ENCODE measurements at places on chromosomes 5 and 9.

DNA sequence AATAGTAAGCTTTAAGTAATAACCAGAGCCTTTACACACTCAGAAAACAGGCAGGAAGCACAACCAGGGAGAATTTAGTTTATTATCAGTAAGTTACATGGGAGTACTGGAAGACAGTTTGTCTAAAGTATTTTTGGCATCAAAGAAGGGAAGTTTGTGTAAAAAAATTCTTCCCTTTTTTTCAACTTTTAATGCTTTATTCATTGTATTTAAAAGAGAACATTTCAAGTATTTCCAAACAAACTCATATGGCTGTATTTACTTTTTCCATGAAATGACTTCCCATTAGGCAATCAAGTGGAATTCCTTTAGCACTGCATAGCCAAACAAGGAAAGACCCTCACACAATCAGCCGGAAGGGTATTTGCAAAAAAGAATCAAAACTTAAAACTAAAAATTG is 26.7 kb downstream of the RNF145 start:
- no peak for DNase-seq

GRCh38 chr5:134524272-134524825 is 1.1 kb upstream of the JADE2 start:
- peak; percentile 78 for DNase-seq

GRCh38 chr9:131043087-131043486 is 34.1 kb downstream of the LAMC3 start:
- peak; percentile 50 for DNase-seq

GRCh38 chr5:125897089-125897488 is 526.1 kb upstream of the GRAMD2B start:
- no peak for DNase-seq

DNA sequence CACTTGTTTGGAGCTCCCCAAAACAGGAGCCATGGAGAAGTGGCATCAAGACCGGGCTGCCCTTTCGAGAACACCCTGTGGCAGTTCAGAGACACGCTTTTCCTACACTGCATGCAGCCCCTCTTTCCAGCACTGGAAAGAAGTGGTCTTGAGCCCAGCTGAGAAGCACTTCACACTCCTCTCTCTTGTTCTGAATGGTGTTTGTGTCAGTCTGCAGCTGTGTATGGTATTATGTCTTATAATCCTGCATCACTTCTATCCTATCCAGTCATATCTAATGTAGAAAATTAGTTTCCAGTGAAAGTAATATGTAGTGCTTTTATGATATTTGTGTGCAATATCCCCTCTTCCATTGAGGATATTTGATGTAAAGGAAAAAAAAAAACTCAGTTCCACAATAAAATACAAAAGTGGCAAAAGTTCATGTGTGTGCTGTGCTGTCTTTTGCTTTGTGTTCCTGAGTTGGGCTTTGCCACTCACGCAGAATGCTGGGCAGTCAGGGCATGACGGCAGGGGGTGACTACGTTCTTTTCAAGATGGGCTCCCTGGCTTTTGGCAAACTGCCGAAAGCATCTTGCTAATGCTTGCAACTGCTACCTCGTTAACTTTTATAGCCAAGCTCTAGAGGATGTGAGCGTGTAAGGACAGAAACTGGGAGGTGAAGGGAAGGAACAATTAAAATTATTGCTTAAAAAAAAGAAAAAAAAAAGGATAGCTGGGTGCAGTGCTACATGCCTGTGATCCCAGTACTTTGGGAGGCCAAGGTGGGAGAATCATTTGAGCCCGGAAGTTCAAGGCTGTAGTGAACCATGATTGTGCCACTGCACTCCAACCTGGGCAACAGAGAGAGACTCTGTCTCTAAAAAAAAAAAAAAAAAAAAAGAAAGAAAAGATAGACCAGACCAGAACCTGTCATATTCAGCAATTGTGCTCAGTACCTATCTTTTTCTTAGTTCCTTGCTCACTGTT is 102.2 kb downstream of the MAP1B start:
- no peak for DNase-seq

DNA sequence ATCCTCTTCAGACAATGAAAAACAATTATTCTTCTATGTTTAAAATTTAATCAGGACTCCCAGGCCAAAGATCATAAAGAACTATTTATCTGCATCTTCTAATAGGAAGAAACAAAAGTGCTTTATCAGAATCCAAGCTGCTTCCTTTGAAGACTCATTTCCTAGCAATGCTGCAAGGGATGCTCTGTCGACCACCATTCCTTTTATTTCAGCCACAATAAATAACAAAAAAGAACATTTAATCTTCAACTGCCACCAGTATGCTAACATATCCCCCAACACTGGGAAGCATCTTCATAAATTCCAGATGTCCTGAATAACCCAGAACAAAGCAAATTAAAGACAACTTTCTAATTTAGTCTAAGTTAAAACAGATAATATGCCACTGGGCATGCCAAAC is 68.7 kb downstream of the PKD2L2 start:
- no peak for DNase-seq

Measured in Peyer's patch (tissue), 4 donors.